H9 (cell line): ENCODE measurements at places on chromosomes 5 and 9.

DNA sequence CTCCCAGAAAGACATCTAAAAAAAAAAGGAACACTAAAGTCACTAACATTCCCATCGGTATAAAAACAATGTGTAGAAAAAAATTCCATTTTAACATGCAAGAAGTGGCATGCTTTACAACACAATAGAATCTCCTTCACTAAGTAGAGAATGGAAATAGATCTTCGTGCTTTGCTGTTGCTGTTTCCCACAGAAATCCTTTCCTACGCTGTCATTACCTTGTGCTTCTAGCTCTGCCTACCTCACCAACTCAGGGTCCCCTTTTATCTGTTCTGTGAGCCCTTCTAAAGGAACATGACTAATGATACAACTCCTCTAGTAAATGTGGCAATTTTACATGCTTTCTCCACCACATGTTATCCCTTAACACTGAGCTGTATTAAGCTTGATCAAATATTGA is 202.9 kb downstream of the MCTP1 start:
- no peaks in the 10 kb centered on the region for H3K36me3 ChIP-seq
- H3K27ac ChIP-seq, result no peak overlapping the region
- no peak overlapping the region for H3K4me3 ChIP-seq

GRCh38 chr9:114684036-114684435 is 2.0 kb upstream of the TEX48 start:
- DNase-seq, result no peak
- H3K27me3 ChIP-seq, result no peaks in the 10 kb centered on the region
- H3K4me1 ChIP-seq, result no peaks in the 10 kb centered on the region
- H3K4me3 ChIP-seq, result no peak overlapping the region

GRCh38 chr9:16645970-16646369 is 224.5 kb downstream of the BNC2 start:
- H3K27me3 ChIP-seq, result no peaks in the 10 kb centered on the region
- H3K4me3 ChIP-seq, result no peak overlapping the region
- DNase-seq, result no peak
- no peak overlapping the region for H3K27ac ChIP-seq

DNA sequence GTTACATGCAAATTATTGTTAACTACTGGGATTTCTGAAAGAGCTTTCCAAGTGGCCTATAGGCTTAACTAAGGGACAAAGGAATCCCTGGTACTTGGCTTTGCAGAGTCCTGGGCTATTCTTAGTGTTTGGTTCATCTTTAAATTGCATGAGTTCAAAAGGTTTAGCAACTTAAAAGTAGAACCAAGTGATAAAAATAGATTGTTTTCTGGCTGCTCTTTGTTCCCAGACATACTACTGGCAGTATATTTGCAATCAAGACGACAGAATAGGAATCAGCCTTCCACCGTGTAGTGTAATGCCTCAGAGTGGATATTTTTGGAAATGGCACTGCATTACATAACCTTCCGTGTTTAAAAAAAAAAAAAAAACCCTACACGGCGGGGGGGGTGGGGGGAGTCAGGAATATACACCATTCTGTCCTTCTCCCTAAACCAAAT is 1.0 kb downstream of the NREP start:
- H3K27ac ChIP-seq, result no peak overlapping the region
- H3K4me3 ChIP-seq, result peak overlapping the region; percentile 91
- peaks cover 22% of the 10 kb centered on the region for H3K36me3 ChIP-seq
- H3K27me3 ChIP-seq, result no peaks in the 10 kb centered on the region

DNA sequence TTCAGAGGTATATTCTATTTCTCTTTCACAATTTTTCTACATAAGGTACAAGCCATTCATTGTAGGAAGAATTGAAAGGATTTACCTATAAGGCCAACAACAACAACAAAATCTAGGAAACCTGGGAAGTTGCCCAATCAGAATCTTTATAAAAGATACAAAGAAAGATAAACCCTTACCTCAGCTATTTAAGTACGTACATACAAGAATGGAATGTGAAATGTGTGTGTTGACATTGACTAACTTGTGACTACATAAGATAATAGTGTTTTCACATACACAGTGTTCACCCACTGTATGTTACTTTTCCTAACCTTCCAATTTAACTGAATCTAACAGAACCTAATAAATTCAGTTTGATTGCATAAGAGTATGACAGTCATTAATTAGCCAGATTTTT is 154.1 kb downstream of the ADAMTS6 start:
- H3K36me3 ChIP-seq, result no peaks in the 10 kb centered on the region
- H3K4me1 ChIP-seq, result no peaks in the 10 kb centered on the region
- no peak overlapping the region for H3K27ac ChIP-seq
- H3K4me3 ChIP-seq, result no peak overlapping the region
- no peak for DNase-seq
- H3K27me3 ChIP-seq, result no peaks in the 10 kb centered on the region

DNA sequence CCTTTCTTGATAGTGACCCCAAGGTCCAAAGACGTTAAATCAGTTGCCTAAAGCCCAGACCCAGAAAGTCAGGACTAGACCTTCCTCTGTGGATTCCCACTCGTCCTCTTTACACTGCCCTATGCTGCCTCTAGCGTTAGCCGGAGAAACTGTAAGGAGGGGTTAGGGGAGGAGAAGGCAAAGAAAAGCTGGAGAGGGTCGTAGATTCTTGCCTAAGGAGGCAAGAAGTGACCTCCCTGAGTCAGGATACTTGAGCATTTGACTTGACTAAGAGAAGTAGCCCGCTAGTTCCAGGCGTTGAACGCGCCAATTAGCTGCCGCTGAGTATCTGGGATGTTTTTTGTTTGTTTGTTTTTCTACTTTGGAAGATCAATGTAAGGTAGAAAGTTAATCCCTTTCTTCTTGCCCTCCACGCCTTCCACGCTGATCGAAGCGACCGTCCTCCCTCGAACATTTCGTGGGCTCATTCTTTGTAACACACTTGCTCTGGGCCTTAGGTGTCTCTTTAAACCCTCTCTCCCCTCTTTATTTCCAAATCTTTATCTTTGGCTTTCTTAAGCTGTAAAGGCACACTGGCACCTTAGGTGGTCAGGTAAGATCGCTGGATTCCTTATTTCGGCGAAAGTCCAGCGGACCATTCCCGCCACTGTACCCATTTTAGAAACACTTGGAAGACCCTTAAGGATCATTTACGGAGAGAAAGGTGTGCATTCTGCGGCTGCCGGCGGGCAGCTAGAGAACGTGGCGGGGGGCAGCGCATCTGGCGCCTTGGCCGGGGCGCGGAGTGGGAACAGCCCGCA is 5.1 kb upstream of the RGMB start:
- H3K27me3 ChIP-seq, result peaks cover 8% of the 10 kb centered on the region; the same call in 1 of the 2 replicates
- peak; percentile 89 for DNase-seq
- no peaks in the 10 kb centered on the region; the same call in 1 of the 2 replicates for H3K4me1 ChIP-seq
- H3K27ac ChIP-seq, result peak overlapping the region; percentile 8
- H3K4me3 ChIP-seq, result peak overlapping the region; percentile 94
